Fibroblast of the aortic adventitia (primary cell): ENCODE measurements at places on chromosomes 11 and 22.

DNA sequence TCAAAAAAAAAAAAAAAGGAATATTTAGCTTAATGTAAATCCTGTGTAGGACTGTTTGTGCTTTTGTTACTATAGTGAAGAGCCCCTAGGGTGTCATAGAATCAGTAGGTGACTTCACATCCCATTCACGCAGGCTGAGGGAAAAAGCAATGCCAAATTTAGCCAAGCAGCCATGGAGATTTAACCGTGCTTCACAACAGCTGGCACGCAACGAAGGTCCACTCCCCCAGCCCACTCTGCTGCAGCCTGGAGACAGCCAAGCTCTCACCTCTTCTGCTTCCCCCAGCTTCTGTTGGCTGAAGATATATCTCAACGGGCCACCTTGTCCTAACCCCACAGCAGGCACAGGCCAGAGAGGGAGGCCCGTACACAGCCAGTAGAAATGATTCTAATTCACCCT is 78.8 kb upstream of the BID start:
- no peak for DNase-seq

- no peak for DNase-seq
Measured at GRCh38 chr11:67261946-67262681, 4.2 kb upstream of the GRK2 start.

- peak; percentile 74 for DNase-seq
Measured at GRCh38 chr11:19995145-19995544, 165.1 kb downstream of the DBX1 start.

GRCh38 chr11:118437208-118438125 is 1.2 kb downstream of the KMT2A start:
- DNase-seq = peak; percentile 19

- DNase-seq = no peak
Measured at GRCh38 chr22:23903328-23903971, 9.3 kb downstream of the MIF start.

GRCh38 chr11:59756558-59756840 is 1.3 kb downstream of the STX3 start:
- DNase-seq = no peak

DNA sequence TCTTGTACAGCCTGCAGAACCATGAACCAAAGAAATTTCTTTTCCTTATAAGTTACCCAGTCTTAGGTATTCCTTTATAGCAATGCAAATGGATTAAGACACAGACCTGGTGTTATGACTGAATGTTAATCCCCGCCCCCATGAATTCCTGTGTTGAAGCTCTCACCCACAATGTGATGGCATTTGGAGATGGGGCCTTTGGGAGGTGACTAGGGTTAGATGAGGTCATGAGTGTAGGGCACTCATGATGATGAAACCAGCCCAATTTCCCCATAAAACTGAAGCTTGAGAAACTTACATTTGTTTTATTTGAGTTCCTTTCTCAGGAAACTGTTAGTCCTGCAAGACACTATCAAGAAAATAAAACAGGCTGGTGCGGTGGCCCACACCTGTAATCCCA is 115.8 kb upstream of the THY1 start:
- DNase-seq = peak; percentile 2

GRCh38 chr22:17633217-17633997 is 4.9 kb upstream of the ATP6V1E1 start:
- peak; percentile 95 for DNase-seq

GRCh38 chr11:125091247-125091876 is 20.1 kb downstream of the TMEM218 start:
- peak; percentile 86 for DNase-seq

GRCh38 chr11:134543645-134544044 is 131.6 kb upstream of the B3GAT1 start:
- DNase-seq = no peak

DNA sequence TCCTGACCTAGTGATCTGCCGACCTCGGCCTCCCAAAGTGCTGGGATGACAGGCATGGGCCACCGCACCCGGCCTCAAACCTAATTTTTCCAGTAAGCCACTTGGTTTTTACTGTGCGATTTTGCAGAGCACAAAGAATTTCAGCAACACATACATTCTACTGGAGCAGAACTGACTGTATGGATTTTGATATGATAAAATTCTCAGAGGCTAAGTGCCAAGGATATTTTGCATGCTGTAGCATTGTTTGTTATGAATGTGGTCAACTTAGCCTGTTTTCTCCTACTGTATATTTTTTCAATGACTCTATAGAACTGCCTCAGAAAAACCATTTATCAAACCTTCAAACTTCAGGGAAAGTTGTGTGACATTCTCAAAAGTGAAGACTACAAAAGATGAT is 89.2 kb downstream of the FAT3 start:
- DNase-seq = no peak

DNA sequence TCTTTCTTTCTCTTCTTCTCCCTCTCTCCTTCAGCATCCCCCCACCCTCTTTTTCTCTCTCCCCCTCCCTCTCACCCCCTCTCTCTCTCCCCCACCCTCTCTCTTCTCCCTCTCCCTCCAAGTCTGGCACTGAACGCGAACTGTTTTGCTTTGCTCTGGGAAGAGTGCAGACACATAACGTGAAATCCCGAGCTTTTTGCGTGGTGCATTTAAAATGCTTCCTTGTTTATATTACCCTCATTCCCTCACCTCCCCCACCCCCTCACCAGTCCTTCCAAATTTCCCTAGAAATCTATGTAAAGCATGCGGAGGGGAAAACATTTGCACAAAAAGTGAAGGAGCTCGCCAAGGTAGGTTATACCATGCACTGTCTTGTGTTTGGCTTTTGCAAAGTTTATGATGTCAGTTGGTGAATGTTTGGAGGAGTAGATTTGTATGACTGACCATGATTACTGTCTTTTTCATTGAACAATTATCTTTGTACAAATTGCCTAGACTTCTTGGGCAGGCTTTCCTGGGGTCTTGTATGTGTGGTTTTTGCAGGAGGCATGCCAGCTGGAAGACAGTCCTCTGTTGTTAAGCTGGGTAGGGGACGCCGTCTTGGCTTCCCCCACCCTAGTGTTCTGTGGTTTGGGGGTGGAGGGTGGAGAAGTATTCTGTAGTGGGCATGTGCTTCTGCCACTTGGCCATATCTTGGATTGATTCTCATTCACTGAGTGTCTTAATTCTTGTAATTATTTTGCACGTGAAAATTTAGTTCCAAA is 123.7 kb upstream of the HSD17B12 start:
- no peak for DNase-seq
